Spleen (tissue), 13 donors: ENCODE measurements at places on chromosomes 2 and 18.

DNA sequence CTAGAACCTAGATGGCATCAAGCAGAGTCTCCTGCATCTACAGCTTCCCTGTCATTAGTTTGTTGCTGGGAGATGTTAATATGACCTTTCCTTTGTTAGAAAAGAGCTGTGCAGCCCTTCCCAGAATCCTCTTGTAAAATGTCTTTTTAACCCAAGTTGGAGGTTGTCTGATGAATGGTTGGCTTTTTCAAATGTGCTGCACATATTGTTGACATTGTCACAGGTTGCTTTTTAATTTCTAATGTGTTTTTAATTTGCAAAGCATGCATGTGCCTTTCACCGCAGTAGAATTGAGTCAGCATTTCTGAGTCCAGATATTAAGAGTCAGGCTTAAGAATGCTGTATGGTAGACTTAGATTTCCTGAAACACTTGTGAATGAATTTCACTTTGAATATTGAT is 120.8 kb downstream of the GREB1L start:
- no peak for DNase-seq
- H3K27me3 ChIP-seq = no peaks in the 10 kb centered on the region
- no peaks in the 10 kb centered on the region for H3K36me3 ChIP-seq
- no peaks in the 10 kb centered on the region for H3K4me1 ChIP-seq
- no peak overlapping the region for H3K27ac ChIP-seq
- no peak overlapping the region for H3K4me3 ChIP-seq

- no peaks in the 10 kb centered on the region for H3K27me3 ChIP-seq
- no peaks in the 10 kb centered on the region for H3K4me1 ChIP-seq
- DNase-seq = no peak
These were observed 29.8 kb upstream of the LAMA1 start for GRCh38 chr18:7147399-7147798.

DNA sequence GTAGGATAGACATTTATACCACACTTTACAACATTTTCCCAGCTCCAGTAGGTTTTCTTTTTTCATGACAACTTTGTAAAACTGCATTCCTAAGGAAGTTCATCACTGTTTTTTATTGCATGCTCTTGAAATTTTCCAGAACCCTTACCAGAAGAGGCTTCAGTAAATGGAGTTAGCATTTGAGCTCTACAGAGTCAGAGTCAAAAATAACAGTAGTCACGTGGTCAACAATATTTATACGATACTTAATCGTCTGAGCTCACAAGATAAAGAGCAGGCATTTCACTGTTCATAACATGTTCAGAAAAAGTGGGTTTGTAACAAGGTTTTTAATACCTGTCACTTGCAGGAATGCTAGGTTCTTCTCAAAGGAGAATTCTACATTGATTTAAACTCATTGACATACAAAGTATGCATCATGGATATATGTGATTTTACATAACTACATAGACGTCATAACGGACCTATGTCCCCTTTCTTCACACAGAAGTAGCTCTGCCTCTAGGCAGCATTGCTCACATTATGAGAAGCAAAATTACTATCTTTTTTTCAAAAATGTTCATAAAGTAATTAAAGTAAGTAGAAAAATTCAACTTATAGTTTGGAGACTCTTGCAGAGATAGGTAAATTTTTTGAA is 187.0 kb upstream of the COL3A1 start:
- H3K4me1 ChIP-seq = peaks cover 7% of the 10 kb centered on the region
- H3K36me3 ChIP-seq = no peaks in the 10 kb centered on the region
- H3K27me3 ChIP-seq = no peaks in the 10 kb centered on the region

DNA sequence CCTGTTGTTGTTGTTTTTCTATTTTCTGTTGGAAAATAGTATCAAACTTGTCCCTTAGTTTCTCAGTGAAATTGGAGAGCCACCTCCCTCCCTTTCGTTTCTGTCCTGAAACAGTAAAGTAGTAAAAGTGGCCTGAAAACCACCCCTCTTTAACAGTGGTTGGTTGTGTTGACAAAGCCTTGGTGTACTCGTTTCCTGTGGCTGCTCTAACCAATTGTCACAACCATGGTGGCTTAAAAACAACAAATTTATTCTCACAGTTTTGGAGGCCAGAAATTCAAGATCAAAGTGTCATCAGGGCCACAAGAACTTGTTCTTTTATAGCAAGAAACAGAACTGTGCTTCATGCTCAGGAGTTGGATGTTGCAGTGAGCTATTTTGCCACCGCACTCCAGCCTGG is 4.0 kb upstream of the DYSF start:
- peaks cover 59% of the 10 kb centered on the region for H3K4me1 ChIP-seq
- H3K4me3 ChIP-seq = no peak overlapping the region
- no peak for DNase-seq
- no peaks in the 10 kb centered on the region for H3K36me3 ChIP-seq

DNA sequence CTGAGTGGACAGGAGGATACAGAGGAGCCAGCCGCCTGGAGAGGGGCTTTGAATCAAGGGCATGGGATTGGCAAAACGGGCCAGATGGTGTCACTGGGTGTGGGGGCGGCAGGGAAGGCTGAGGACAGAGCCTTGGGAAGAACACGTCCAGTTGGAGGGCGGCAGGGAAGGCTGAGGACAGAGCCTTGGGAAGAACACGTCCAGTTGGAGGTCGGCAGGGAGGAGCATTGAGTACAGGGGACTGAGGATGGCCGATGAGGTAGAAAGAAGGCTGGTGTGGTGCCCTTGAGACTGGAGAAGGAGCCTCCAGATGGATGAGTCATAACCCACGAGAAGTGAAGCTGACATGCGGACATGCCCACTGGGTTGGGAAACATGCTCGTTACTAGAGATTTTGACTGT is 4.5 kb downstream of the HES6 start:
- no peaks in the 10 kb centered on the region for H3K36me3 ChIP-seq
- H3K27ac ChIP-seq = no peak overlapping the region
- no peak overlapping the region for H3K4me3 ChIP-seq
- peak; percentile 77 for DNase-seq
- peaks cover 45% of the 10 kb centered on the region for H3K4me1 ChIP-seq
- H3K27me3 ChIP-seq = peaks cover 46% of the 10 kb centered on the region

DNA sequence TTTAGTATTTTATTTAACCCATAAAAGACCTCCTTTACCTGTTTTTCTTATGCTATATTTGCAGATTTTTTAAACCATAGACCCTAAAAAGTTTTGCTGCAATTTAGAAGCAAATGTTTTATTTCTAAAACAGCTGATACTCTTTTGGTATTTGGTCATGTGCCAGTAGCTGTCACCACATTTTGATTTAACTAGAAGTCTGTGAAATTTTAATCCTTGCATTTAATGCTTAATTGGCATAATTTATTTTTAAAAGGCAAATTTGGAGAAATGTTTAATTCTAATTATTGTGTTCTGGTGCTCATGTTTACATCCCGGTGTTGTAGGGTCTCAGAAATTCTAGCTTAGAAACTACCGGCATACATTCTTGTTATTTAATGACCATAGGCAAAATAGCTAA is 111.8 kb downstream of the TTC27 start:
- no peak for DNase-seq
- H3K4me3 ChIP-seq = no peak overlapping the region
- H3K36me3 ChIP-seq = peaks cover 8% of the 10 kb centered on the region
- H3K27ac ChIP-seq = no peak overlapping the region
- H3K4me1 ChIP-seq = peaks cover 8% of the 10 kb centered on the region
- no peaks in the 10 kb centered on the region for H3K27me3 ChIP-seq

DNA sequence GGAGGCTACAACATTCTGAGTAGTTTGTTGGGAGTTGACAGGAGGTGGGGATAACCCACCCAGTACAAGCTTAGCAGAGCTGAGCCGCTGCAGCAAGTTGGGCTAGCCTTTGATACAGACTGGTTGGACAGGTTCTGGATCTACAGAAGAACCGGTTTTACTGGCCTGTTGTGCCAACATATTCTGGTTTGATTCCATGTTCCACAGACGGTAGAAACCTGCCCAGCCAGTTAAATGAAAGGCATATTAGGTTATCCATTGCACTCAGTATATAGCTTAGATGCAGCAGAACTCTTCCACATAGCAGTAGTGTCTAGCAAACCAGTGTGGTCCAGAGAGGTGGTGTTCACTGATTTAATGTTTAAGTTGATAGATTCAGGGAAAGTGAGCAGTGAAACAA is 19.3 kb upstream of the RBBP8 start:
- H3K27me3 ChIP-seq = no peaks in the 10 kb centered on the region
- no peak overlapping the region for H3K4me3 ChIP-seq
- H3K36me3 ChIP-seq = no peaks in the 10 kb centered on the region
- H3K4me1 ChIP-seq = no peaks in the 10 kb centered on the region
- DNase-seq = no peak

- peaks cover 30% of the 10 kb centered on the region for H3K36me3 ChIP-seq
- peaks cover 57% of the 10 kb centered on the region for H3K4me1 ChIP-seq
- H3K4me3 ChIP-seq = peak overlapping the region; percentile 82
- H3K27ac ChIP-seq = peak overlapping the region; percentile 98
These were observed 1.1 kb upstream of the RNU4ATAC start for GRCh38 chr2:121529439-121530211.

DNA sequence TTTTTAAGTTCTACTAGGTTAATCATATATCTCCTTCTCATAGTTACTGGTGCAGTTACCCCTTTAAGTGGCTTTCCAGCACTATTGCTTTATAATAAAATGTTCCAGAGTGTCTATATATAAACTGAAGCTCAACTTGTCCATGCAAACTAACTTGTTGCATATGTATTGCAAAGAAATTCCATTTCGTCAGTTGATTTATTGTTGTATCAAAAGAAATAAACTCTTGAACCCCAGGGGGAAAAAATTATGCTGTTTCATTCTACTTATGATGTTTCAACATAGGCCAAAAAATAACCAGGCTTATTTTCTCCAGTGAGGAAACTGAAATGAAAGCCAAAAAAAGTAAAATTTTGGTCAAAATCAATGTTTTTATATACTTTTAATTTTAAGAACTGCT is 491.9 kb downstream of the NR4A2 start:
- no peak overlapping the region for H3K27ac ChIP-seq
- no peaks in the 10 kb centered on the region for H3K27me3 ChIP-seq
- H3K4me1 ChIP-seq = no peaks in the 10 kb centered on the region

DNA sequence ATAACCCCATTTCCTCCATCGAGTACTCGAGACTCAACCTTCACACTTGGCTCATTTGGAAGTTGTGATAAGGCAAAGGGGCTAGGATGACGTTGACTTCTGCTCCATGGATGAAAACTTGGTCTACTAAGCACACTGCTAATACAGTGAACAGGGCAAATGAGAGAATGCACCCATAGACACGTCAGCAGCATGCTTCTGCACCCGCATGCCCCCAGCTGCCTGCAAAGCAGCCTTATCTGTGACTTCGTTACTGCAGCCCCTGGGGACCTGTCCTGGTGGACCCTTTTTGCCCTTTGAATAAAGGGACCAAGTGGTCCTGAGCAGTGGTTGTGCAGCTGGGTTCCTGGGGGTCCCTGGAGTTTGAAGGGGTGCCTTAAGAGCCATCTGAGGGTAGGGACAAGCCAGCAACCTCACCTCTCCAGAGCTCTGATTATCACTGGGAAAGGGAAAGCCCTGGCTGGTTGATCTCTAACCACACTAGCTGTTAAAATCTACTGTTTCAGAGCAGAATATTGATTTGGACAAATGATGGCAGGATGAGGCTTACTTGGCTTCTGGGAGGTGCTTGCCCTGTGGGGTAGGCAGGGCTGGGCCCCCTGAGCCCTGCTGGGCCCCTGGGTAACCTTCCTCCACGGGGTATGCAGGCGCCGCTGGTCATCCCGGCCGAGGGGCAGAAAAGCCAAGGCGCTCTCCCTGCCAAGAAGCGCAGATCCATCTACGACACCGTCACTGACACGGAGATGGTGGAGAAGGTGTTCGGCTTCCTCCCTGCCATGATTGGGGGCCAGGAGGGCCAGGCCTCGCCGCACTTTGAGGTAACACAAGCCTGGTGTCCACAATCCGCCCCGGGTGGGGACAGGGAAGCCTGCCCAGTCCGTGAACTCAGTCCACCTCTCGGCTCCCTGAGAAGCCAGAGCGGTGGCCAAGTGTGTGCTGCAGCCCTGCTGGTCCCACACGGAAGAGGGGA is 37.6 kb upstream of the GPR17 start:
- DNase-seq = peak; percentile 67

GRCh38 chr2:8581234-8581561 is 100.7 kb upstream of the ID2 start:
- peak; percentile 79 for DNase-seq
- H3K4me1 ChIP-seq = peaks cover 83% of the 10 kb centered on the region
- no peaks in the 10 kb centered on the region for H3K36me3 ChIP-seq
- H3K4me3 ChIP-seq = no peak overlapping the region

GRCh38 chr2:233643128-233643527 is 6.9 kb downstream of the UGT1A10 start:
- DNase-seq = no peak
- no peaks in the 10 kb centered on the region for H3K27me3 ChIP-seq
- no peak overlapping the region for H3K27ac ChIP-seq
- H3K4me3 ChIP-seq = no peak overlapping the region
- H3K4me1 ChIP-seq = no peaks in the 10 kb centered on the region
- H3K36me3 ChIP-seq = no peaks in the 10 kb centered on the region

- no peak overlapping the region for H3K4me3 ChIP-seq
- H3K27ac ChIP-seq = peak overlapping the region; percentile 78
- H3K4me1 ChIP-seq = no peaks in the 10 kb centered on the region
- peaks cover 4% of the 10 kb centered on the region for H3K36me3 ChIP-seq
- peak; percentile 81 for DNase-seq
- H3K27me3 ChIP-seq = no peaks in the 10 kb centered on the region
These were observed 243.6 kb downstream of the HDAC4 start for GRCh38 chr2:239157269-239157668.

GRCh38 chr18:45505497-45506206 is 109.6 kb upstream of the SLC14A2 start:
- DNase-seq = no peak
- no peaks in the 10 kb centered on the region for H3K36me3 ChIP-seq
- H3K4me3 ChIP-seq = no peak overlapping the region

- H3K27me3 ChIP-seq = peaks cover 7% of the 10 kb centered on the region
- no peak overlapping the region for H3K4me3 ChIP-seq
- H3K4me1 ChIP-seq = no peaks in the 10 kb centered on the region
- no peak for DNase-seq
- H3K27ac ChIP-seq = no peak overlapping the region
These were observed 114.5 kb downstream of the LOXHD1 start for GRCh38 chr18:46542545-46542944.

DNA sequence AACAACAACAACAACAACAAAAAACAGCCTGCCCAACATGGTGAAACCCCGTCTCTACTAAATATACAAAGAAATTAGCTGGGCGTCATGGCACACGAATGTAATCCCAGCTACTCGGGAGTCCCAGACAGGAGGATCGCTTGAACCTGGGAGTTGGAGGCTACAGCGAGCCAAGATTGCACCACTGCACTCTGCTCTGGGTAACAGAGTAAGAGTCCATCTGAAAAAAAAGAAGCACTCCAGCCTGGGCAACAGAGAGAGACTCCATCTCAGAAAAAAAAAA is 344.1 kb upstream of the PLGLB2 start:
- H3K4me1 ChIP-seq = no peaks in the 10 kb centered on the region
- peak; percentile 41 for DNase-seq
- H3K27ac ChIP-seq = no peak overlapping the region
- H3K36me3 ChIP-seq = no peaks in the 10 kb centered on the region
- no peaks in the 10 kb centered on the region for H3K27me3 ChIP-seq

- no peak for DNase-seq
- no peaks in the 10 kb centered on the region for H3K27me3 ChIP-seq
- H3K4me1 ChIP-seq = no peaks in the 10 kb centered on the region
These were observed 66.7 kb downstream of the ETAA1 start for GRCh38 chr2:67463810-67464209.
